Memory B cell (primary cell): ENCODE measurements at places on chromosomes 12 and 14.

GRCh38 chr12:47752552-47752951 is 6.1 kb downstream of the RAPGEF3 start:
- DNase-seq: no peak

- no peak for DNase-seq
Measured at GRCh38 chr14:78725086-78725485, 554.9 kb downstream of the NRXN3 start.

GRCh38 chr14:28635387-28635786 is 131.2 kb upstream of the FOXG1 start:
- no peak for DNase-seq

GRCh38 chr14:32622742-32623141 is 293.6 kb downstream of the AKAP6 start:
- DNase-seq: no peak

DNA sequence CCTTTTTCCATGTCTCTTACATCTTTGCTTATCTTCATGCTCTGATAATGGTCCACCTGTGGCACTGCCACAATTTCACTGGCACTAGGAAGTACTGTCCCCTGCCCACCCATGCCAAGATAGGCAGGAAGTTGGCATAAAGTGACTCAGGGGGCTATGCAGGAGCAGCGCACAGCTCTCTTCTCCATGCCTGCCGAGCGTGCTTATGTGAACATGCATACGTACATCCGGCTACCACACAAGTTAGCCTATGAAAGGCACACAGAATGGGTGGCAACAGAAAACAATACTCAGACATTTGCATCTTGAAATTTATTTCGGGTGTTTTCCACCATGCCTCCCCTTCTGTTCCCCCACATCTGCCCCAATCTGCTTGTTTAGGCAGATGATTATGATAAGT is 174.4 kb upstream of the GZMB start:
- no peak for DNase-seq

DNA sequence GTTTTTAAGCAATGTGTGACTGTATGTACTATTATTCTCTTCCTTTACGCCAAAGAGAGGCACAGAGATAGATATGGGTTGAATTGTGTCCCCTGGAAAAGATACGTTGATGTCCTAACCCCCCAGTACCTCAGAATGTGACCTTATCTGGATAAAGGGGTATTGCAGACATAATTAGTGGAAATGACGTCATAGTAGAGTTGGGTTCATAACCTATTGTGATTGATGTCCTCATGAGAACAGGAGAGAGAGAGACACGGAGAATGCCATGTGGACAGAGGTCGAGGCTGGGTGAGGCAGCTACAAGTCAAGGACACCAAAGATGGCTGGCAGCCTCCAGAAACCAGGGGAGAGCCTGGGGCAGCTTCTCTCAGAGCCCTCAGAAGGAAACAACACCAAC is 376.3 kb downstream of the FUT8 start:
- DNase-seq: no peak

GRCh38 chr14:37546621-37547447 is 48.2 kb downstream of the FOXA1 start:
- no peak for DNase-seq

- DNase-seq: no peak
Measured at GRCh38 chr12:66647034-66647691, 31.7 kb downstream of the GRIP1 start.

- DNase-seq: no peak
Measured at GRCh38 chr12:21851151-21851550, 76.6 kb upstream of the KCNJ8 start.
